Mesenteric fat pad (tissue), 1 donor: ENCODE measurements at places on chromosomes 3 and 15.

DNA sequence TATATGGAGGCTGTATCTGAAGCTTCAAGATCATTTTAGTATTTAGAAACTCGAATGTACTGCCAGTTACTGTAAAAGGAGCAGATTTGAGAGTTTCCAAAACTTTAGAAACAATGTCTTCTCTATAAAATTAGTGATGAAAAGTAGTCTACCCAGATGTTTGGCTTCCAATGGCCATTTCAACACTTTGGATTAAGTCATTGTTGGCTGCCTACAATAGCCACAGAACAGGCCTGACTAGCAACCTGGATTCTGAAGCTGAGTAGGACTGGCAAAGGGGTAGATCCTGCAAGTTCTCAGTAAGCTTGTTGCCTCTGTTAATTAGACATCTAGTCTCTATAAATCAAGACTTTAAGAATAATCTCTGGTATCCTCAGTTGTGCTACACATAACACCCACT lies 239.0 kb upstream of the KCNMB2 start:
- no peak for DNase-seq

DNA sequence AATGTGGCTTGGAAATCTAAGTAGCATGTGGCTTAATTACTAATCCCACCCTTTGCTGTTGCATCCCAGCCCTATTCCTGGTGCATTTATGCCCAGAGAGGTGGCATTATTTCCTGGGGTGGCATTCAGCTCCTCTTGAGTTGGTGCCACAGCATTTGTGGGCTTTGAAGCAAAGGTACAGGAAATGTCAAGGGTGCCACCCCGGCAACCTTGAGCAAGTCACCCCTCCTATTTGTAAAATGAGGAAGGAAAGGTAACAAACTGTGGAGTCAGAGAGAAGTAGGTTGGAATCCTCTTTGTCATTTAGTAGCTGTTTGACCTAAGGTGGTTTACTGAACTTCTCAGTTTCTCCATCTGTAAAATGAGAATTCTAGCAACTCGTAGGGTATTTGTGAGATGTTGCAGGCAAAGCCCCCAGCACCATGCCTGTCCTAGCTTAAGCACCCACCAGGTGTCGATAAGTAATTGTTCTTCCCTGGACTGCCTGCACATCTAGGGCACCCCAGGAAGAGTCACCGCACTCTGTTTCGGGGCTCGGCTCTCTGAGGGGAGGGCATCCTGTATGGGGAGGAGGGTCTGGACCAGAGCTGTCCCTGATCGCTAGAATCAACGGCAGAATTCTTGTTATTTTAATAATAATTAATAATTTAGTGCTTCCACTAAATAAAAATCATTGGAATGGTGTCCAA lies 17.1 kb downstream of the ISG20 start:
- DNase-seq = peak; percentile 49

DNA sequence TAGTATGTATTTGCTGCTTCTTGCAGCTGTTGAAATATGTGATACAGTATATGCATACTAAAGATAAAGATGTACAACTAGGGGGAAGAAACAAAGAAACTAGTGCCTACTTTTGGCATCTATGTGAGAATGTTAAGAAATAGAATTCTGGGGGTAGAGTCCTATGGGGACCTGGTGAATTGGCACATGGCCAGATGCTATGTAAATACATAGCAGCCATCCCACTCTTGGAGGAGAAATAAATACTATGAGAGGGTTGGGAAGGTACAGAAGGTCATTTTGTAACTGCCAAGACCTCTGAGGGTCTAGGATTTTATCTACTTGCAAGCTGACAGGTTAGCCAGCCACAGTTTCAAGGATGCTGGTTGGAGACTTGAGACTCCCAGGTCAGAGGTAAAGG lies 298.3 kb upstream of the TBL1XR1 start:
- DNase-seq = no peak

DNA sequence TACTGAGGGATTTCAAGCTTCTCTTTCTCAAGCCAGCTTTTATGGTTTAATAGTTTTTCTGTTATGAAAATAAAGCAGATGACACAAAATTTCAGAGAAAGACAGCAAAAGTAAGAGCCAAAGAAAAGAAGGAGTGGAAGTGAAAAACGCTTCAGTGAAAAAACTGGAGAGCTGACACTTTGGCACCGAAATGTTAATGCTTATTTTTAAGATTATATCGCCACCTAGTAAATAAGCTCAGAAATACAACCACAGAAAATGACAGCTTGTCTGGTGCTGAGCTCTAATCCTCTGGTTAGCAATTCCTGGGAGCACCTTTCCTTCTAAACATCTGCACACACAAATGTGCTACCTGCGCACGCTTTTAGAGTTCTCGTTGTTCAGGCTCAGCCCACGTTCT lies 101.6 kb downstream of the ZPLD1 start:
- DNase-seq = no peak
